ENCODE measurements at places on chromosomes 2 and 18.
A peak's percentile ranks its signal among the peaks of the same experiment; 100 is the strongest.

- DNase-seq = no peak
Measured at GRCh38 chr2:149038442-149039212, at the start of gene LYPD6B. Gene LYPD6B, plus strand, starts transcription at chr2:149038699. Its CDS starts 92,250 bp downstream, at chr2:149130949.

- no peak for DNase-seq
Measured at GRCh38 chr2:136051725-136052048, 66.3 kb upstream of the DARS1 start.

DNA sequence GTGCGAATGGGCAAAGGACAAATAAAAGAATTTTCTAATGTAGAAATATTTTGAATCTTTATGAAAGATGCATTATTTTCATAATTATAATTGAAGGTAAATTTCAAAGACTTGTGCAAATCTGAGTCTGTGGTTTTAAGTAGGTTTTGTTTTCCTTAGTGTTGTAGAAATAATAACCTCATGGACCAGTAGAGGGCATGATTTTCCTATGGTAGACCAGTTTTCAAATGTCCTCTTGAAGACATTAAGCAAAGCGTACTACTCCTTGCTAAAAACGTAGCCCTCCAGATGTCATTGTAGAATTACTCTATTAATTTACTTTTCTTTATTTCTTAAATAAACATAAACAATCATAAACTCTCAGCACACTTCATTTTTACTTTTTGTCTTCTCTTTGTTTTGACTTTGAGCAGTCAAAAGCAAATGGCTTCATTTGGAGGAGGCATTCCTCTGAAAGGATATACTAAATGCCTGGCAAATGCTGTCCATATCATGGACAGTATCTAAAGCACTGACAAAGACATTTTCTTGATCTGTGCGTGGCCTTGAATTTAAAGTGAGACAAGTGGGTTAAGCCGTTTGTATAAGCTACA is 85.8 kb upstream of the FAM237A start:
- no peak for DNase-seq

DNA sequence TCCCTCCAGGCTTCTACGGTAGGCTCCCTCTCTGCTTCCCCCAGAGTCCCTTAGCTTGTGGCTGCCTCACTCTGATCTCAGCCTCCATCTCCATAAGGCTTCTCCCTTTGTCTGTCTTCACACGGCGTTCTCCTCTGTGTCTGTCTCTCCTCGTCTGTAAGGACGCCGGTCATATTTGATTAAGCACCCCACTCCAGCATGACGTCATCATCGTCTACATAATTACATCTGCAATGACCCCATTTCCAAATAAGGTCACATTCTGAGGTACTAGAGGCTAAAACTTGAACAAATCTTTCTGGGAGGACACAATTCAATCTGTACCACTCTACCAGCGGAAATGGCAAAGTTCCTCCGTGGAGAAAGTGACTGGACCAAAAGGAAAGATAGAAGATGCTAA is 8.3 kb upstream of the COL6A3 start:
- no peak for DNase-seq

DNA sequence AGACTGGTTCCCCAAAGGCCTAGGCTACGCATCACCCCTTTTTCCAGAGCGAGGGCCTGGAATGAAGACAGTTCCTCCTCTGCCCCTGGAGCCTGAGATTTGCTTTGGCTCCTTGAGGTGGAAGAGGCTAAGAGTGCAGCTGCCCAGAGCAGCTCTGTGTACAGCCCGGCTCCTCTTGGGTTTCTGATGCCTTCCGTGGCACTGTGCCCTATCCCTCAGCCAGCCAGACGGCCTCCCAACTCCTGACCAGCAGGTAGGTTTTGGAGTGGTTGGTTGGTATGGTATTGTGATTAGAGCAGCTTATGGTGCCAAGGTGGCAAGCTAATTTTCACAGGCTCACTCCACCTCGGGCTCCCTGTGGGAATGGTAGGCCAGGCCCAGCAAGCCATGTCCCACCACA is 112.2 kb downstream of the TANC1 start:
- no peak for DNase-seq

GRCh38 chr2:172698041-172698863 is 37.4 kb upstream of the RAPGEF4 start:
- no peak for DNase-seq

DNA sequence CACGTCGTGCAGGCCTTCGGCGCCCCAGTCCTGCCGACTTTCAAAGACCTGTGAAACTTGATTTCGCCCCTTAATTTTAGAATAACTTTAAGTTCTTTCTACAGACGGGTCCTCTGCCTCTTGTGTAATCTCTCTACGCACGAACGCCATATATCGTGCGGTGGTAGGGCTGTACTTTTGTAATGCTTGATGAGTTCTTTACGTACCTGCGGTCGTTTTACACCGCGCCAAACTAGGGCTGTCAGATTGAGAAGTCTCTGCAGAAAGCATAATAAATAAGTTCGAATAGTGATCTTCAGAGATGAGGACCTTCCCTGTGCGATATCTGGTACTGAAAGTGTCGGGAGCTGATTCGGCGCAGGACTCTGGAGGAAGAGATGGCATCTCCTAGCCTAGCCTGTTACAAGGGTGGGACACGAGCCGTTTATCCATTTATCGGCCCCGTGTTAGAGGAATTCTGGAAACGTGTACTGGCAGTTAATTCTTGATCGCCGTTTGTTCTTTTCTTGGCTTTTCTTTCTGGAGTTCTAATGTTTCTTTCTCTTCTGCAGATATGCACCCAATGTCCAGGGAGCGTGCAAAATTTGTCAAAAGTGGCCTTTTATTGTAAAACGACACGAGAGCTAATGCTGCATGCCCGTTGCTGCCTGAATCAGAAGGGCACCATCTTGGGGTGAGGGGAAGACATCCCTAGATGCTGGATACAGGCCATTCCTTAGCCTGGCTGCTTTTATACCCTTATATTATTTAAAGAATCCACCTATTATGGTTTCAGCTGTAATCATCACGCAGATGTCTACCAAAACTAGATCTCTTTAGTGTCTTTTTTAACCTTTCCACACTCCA is 781 bp upstream of the SLC5A6 start:
- no peak for DNase-seq

- DNase-seq = no peak
Measured at GRCh38 chr18:44041553-44041952, 639.1 kb upstream of the SETBP1 start.

GRCh38 chr2:1717113-1717512 is 27.2 kb downstream of the PXDN start:
- no peak for DNase-seq

- peak; percentile 50 for DNase-seq
Measured at GRCh38 chr2:237421542-237422116, 7.7 kb upstream of the COL6A3 start.

DNA sequence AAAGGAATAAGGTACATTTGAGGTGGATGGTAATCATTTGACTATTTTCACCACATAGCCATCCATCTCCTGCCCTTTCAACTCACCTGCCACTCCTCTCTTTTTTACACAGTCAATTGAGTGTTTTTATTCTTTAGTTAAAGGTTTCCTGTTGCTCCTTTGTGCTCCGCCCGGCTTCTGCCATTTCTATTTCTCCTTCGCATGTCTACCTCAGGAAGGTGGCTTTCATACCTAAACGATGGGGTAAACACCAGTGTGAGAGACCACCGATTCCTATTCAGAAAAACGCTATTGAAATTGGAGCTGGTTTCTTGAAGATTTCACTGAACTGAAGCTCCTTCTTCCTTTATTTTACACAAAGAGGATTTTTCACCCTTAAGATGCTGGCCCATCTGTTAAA is 1628.0 kb upstream of the PIK3C3 start:
- DNase-seq = no peak

- no peak for DNase-seq
Measured at GRCh38 chr2:203399031-203399430, 70.8 kb downstream of the ABI2 start.

DNA sequence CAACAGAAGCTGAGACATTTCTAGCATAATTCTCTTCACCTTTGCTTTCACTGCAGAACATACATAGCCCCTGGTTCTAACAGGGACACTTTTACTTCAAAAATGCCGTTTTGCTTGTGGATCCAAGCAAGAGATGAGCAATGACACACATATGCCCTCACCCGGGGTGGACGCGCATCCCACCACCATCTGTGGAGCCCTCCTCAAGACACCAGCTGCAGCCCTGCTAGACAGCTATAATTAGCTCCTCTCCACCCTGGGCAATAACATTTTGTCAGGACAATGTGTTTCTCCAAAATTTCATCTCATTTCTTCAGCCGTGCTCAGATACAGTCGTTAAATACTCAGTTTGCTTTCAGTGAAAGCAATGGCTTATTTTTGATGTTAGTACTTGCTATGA is 368.7 kb upstream of the RAB6C start:
- DNase-seq = no peak

GRCh38 chr2:44542520-44542919 is 180.8 kb downstream of the CAMKMT start:
- DNase-seq = no peak

DNA sequence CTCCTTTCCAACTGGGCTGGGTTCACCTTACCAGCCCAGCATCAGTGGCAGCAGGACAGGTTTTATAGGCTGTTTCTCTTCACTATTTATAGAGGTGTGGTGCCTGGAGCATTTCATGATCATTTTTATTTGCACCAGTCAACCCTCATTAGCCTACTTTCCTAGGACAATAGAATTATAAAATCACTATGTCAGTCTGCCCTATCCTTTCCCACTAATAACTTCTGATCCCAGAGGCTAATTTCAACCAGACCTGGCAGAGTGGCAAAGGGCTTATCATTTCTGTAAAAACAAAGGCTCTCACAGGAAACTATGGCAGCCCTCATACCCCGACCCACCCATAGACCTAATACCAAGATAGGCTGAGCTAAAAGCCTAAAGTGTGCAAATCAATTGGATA is 243.5 kb upstream of the TMEFF2 start:
- DNase-seq = no peak

DNA sequence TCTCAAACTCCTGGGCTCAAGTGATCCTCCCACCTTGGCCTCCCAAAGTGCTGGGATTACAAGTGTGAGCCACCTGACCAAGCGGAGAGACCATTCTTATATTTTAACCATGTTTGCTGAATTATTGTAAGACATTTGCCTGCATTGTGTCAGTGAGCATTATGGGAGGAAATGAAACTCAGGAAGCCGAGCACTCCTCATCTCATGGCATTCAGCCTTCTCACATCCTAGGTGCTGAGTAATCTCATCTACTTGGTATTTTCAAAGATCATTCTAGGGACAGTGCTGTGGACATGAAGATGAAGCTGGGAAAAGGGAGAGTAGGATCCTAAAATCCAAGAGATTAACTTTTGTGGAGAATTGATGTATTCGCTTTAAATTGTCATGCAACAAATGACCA is 66.1 kb downstream of the NAPG start:
- no peak for DNase-seq

- DNase-seq = no peak
Measured at GRCh38 chr2:66445076-66445924, 10.4 kb downstream of the MEIS1 start.

DNA sequence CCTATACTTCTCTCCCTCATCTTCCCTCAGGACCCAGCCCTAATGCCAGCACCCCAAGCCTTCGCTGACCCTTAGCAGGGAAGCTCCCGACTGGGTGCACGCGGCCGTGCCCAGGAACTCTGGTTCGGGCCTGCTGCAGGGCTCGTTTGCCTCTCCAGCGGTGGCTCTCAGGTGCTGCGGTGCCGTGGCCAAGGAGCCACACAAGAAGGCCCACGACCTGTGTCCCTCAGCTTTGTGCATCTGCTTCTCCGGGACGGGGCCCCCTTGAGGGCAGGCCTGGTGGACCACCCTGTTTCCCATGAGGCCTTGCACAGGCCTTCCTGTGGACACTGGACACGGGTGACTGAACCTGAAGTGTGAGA is 17.7 kb downstream of the BOK start:
- DNase-seq = no peak
